Foreskin keratinocyte (primary cell): ENCODE measurements at places on chromosomes 1 and 21. TPM values are rescaled to one million over a fixed set of nuclear protein-coding genes. Genes with fewer than 3 reads are reported as not detected.

The TCHHL1 gene
- not detected in 2 replicates for total RNA-seq

The TSPEAR gene
- total RNA-seq = not detected in 2 replicates

The IL20 gene
- 0.41 and 0.74 TPM in 2 replicates for total RNA-seq

The CA14 gene
- 0.37 and 0.60 TPM in 2 replicates for total RNA-seq

The MEF2D gene
- total RNA-seq = 17.2 and 18.5 TPM in 2 replicates

The HECTD3 gene
- total RNA-seq = 23.4 and 24.8 TPM in 2 replicates

The NPPA gene
- total RNA-seq = not detected in 2 replicates

The PRDM16 gene
- total RNA-seq = 0.04 TPM in 1 of 2 replicates, not detected in the other

The TCEA3 gene
- 0.71 and 1.4 TPM in 2 replicates for total RNA-seq

The CACNA1S gene
- not detected in 2 replicates for total RNA-seq

The CACNA1E gene
- total RNA-seq = not detected in 2 replicates

The DDOST gene
- total RNA-seq = 239 and 240 TPM in 2 replicates

The GPR52 gene
- 0.18 and 0.37 TPM in 2 replicates for total RNA-seq

The LCA5L gene
- total RNA-seq = 0.42 and 0.61 TPM in 2 replicates

The TNFSF4 gene
- total RNA-seq = 0.35 and 0.75 TPM in 2 replicates

The ANGPTL1 gene
- not detected in 2 replicates for total RNA-seq

The IL10 gene
- total RNA-seq = not detected in 2 replicates

The PRSS38 gene
- total RNA-seq = not detected in 2 replicates

The FMOD gene
- 0.28 and 0.54 TPM in 2 replicates for total RNA-seq
